CD4-positive, CD25-positive, alpha-beta regulatory T cell (primary cell): ENCODE measurements at places on chromosomes 12 and 14.

GRCh38 chr12:101694986-101695385, 2.5 kb upstream of the CHPT1 start:
- DNase-seq, result no peak

DNA sequence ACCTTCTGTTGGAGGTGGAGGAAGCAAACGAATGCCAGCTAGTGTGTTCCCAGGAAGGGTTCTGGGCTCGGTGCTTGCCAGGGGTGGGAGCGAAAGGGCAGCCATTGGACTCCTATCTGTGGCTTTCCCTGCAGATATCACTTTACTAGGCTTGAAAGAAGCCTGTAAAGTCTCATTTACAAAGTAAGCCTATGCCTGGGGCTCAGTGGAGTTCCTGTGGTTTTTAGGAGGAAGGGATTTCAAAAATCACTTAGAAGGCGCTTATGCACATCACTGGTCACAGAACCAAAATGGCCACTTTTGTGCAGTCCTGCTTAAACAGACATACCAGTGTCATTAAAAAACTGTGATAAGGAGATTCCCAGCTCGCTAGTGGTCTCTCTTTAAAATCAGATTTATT, 22.7 kb downstream of the CLMN start:
- DNase-seq, result no peak

DNA sequence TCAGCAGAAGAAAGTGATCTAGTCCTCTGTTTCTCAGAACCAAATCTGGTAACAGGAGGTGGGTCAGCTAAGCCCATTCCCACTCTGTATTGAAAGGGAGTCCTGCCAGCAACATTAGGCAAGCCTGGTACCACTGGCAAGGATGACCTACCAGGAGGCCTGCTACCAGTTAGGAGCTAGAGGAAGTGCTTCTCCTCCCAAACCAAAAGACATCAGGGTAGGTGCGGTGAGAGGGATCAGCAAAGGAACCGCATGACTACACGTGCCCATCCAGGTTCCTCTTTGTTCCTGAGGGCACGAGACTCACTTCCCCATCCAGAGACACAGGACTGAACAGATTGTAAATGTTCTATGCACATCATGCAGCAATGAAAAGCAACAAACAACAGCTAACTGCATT, 2.8 kb downstream of the KLRC4 start:
- DNase-seq, result no peak

- no peak for DNase-seq
Measured at GRCh38 chr14:91511043-91511383, 903 bp upstream of the PPP4R3A start.

GRCh38 chr12:87661786-87662377, 367.3 kb downstream of the C12orf50 start:
- no peak for DNase-seq

GRCh38 chr12:64733857-64734256, 25.3 kb downstream of the GNS start:
- no peak for DNase-seq

GRCh38 chr12:111783046-111783445, 16.3 kb downstream of the ALDH2 start:
- DNase-seq, result no peak

DNA sequence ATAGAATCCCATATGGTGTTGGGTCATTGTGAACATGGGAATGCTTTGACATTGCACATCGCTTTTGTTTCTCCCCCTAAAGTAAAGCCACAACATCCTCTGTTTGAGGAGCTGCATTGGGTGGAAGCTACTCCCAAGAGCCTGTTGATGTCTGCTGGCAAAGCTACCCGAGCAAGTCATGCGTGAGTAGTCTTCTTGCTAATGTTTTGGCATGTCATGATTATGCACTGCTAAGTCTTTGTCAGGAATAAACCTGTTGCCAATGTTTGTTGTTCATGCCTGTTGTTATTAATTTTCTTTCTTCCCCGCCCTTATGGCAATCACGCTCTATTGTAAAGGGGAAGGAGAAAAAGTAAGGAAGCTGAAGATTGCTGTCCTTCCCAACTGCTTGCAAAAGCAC, 97.3 kb downstream of the EXOC5 start:
- no peak for DNase-seq

GRCh38 chr12:14327711-14328110, 37.8 kb upstream of the ATF7IP start:
- DNase-seq, result no peak

- no peak for DNase-seq
Measured at GRCh38 chr14:21030531-21030930, 514 bp downstream of the TPPP2 start.

DNA sequence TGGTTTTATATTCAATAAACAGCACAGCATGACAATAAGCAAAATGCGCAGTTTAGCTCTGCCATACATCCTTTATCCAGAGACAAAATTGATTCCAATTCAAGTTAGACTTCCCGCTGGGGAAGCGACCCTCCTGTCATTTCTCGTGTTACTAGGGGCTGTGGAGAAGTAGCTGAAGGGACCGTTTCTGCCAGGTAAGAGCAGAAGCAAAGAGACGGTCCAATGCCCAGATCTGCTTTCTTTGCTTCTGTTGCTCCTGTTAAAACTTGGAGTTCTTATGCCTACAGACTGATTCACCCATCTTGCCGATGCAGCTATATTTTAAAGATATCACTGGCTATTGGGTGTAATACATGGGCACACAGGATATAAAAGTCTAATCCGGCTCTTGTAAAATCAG, 156.8 kb upstream of the AVPR1A start:
- DNase-seq, result no peak

GRCh38 chr12:56724972-56725722, at the start of gene NACA:
Gene NACA, minus strand, starts transcription at chr12:56725299. Its CDS starts 778 bp downstream, at chr12:56724521.
- DNase-seq, result peak; percentile 95

- no peak for DNase-seq
Measured at GRCh38 chr12:109618082-109618481, 44.5 kb downstream of the MVK start.

DNA sequence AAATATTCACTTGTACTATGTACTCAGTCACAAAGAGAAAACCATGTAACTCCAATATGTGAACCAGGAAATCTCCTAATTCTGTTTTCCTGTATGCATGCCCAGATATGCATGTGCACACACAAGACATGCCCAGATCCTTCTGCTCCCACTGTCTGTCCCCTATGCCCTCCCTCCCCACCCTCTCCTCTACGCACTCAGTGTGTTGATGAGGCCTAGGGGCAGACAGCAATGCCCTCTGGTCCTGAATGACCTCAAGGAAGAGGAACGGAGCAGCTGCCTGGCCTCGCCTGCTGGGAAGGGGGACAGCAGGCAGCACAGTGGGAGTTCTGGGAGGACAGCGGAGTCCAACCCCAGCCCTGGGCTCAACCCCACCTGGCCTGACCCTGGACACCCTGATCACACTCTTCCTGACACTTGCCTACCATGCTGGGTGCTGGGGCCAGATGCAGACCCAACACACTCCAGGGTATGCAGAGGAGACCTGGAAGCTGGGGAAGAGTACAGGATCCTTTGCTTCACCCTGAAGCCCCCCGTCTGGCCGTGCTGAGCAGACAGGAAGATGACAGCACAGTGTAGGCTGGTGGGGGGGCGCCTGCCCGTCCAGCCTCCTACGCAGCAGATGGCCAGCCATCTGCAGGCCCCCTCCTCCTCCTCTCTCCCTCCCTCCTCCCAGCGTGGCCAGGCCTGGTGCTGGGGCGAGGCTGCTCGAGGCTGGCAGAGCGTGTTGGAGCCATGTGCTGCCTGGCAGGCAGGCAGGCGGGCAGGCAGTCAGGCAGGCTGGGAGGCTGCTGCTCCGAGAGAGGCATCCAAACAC, 106.6 kb upstream of the NCOR2 start:
- DNase-seq, result no peak

GRCh38 chr12:130486146-130486435, 148.4 kb downstream of the PIWIL1 start:
- no peak for DNase-seq

GRCh38 chr12:113305281-113305856, 29.5 kb downstream of the SLC8B1 start:
- DNase-seq, result no peak

DNA sequence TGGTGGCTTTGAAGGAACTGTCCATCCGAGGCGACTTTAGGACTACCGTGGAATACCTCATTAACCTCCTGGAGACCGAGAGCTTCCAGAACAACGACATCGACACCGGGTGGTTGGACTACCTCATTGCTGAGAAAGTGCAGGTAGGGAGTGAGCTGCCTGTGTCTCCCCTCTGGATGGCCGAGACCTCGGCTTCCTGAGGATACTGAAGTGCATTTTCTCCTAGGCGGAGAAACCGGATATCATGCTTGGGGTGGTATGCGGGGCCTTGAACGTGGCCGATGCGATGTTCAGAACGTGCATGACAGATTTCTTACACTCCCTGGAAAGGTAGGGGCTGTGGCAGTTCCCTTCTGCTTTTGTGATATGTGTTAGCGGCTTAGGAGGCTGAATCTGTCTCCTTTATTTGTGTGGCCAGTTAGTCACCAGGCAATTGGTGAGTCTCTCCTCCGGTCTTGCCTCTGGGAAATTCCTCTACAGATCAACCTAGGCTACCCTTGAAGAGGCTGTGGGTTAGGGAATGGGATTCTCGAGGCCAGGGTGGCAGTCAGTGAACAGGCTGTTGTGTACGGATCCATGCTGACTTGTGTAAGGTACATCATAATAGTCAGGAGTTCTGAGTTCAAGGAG, 75.3 kb downstream of the ACACB start:
- DNase-seq, result no peak

GRCh38 chr12:123815968-123816367, 53.9 kb downstream of the DNAH10 start:
- no peak for DNase-seq

DNA sequence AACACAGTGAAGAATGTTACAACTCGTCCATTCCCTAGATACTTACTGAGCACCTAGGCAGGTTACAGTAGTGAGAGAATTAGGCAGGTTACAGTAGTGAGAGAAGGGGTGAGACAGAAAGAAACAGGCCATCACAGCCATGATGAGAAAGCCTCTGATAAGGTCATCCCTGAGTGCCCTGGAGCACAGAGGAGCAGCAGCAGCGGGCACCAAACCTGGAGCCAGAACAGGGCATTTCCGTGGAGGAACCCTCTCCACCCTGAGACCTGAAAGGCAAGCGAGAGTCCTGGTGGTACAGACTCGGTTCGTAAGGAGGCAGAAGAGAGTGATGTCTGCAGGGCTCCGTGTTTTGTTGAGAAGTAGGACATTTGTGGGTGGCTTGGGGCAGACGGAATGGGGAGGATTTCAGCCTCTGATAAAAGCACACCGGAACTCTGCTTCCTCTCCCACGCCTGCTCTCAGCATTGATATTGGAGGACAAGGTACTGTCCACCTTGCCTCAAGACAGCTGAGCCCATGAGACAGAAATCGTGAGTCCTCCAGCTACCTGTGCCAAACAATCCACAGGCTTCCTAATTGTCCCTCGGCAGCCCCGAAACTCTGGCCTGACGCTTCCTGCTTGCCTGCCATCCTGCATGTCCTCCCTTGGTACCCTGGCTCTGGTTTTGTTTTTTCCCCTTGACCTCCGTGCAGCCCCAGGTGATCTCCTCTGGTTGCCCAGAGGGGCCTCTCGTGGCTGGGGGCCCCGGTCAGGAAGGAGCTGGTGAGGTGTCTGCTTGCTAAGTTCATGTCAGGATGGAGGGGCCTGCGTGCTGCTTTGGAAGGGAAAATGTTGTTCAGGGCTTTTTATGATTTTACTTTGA, 136.1 kb downstream of the GCH1 start:
- no peak for DNase-seq

GRCh38 chr12:53186745-53187144, 6.0 kb upstream of the CSAD start:
- no peak for DNase-seq

DNA sequence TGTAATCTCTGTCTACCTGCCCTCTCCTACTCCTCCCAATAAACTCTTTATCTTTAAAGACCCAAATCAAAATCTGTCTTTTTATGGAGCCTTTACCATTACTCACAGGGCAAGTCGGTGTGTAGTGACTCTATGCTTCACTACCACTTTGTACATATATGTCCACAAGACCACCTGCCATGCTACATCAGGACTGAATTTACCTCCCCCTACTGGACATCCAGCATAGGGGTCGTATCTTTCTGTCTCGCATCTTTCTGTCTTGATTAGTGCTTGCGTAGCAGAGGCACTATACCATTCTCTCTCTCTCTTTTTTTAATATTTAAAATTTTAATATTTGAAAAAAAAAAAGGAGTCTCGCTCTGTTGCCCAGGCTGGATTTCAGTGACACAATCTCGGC, 587.5 kb downstream of the SOX5 start:
- no peak for DNase-seq

DNA sequence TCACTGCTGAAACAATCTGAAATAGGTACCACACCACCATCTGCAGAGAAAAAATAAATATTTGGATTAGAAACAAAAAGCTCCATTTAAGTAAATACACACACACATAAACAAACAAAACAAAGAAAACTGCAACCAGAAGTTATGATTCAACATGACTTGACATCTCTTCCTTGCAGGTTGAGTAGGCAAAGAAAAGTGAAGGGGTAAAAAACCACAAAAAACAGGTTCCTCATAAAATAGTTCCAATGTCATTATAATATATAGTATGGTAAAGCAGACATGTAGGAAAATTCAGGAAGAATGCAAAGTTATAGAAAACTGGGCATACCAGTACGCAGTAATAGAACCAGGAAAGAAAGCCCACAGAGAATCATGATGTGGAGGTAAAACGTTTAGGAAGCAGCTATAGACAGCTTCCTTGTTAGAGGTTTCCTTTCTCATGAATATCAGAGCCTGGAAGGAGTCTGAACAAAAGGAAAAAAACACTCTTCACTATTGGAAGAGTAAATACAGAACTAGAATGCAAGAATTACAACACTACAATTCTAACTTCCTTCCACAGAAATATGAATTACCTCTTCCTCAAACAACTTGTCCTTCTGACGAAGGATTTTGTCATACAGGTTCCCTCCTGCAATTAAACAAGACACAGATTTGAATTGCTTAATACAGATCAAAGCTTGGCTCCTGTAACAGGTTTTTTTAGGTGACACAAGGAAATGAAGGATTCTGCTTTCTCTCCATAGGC, 6.1 kb downstream of the NEK9 start:
- no peak for DNase-seq

DNA sequence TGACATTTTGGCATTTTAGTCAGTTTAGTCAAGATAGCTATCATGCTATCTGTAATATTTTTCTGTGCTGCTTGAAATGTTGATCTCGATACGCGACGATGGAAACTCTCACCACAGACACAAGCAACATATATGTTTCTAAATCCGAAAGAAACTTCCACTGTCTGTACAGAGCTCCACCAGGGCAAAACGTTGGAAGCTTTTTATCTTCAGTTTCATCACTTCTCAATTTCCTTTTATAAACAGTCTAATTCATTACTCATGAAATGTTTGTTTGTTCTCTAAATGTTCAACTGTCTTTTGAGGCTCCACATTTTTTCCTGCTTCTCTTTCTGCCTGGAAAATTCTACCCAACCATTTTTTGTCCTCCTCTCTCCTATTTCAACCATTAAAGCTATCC, 737.6 kb downstream of the SLC16A7 start:
- no peak for DNase-seq

DNA sequence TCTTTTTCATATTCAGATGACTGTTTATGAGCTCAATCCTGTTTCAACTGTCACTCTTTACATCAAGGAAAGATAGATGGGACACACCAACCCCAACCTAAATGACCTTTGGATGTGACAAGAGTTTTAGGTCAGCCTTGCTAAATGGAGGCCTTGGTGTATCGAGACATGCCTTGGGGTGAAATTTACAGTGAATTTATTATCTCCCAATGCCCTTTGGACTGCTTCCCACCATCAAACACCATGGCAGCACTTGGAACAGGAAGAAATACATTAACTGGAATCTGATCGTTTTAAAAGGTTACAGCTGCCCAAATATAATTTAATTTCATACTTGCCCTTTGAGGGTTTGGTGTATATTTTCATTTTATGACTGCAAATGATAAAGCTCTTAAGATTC, 327.6 kb downstream of the SOX5 start:
- DNase-seq, result no peak
